ENCODE measurements at places on chromosomes 4 and X.
A peak's percentile ranks its signal among the peaks of the same experiment; 100 is the strongest.

GRCh38 chrX:68842781-68843581 is 14.2 kb downstream of the EFNB1 start:
- no peak for DNase-seq

DNA sequence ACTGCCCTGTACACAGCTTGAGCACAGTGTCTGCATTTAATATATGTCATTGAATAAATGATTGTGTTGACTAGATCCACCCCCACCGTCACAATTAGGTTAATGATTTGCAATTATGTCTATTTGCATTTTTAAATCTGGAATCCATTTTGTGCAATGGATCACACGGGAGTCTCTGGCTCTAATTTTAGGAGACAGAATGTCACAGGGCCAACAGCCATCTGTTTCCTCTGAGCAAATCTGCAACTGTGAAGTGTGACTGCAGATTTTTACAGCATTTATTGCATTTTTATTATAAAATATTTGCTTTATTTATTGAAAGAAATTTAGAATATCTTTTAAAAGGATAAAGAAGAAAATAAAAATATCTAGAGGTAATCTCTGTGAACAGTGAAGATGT is 316.8 kb downstream of the HS3ST1 start:
- no peak for DNase-seq

DNA sequence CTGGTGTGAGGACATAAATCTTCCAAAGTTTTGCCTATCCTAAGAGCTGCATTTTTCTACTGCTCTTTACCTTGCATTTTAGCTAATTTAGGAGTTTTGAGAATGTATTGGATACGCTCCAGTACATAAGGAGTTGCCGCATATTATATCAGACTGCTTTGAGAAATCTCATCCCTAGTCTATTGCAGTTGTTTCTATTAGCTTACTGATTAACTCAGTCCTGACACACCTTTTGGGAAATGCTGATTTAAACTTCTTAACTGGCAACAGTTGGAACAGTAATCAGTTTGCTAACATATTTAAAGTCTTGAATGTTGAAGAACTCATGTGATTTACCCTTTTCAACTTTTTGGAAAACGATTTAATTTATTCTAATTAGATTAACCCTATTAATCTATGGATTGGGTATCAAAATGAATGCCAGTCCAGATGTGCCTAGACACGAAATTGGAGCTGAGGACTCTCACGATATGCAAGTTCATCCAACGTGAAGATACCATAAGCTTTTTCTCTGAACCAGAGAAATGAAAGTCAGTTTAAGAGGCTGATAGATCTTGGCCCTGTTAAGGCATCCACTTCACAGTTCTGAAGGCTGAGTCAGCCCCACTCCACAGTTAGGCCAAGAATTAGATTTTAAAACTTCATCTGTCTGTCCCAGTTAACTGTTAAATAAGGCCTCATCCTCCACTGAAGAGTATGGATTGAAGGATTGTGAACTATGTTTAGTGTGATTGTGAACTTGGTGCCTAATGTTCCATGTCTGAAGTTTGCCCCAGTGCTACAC is 90.0 kb downstream of the MAOA start:
- DNase-seq = no peak

- no peak for DNase-seq
Observed at GRCh38 chr4:111512081-111512783, 633.0 kb upstream of the FAM241A start.

- DNase-seq = no peak
Observed at GRCh38 chr4:72063726-72064125, 31.9 kb downstream of the NPFFR2 start.

DNA sequence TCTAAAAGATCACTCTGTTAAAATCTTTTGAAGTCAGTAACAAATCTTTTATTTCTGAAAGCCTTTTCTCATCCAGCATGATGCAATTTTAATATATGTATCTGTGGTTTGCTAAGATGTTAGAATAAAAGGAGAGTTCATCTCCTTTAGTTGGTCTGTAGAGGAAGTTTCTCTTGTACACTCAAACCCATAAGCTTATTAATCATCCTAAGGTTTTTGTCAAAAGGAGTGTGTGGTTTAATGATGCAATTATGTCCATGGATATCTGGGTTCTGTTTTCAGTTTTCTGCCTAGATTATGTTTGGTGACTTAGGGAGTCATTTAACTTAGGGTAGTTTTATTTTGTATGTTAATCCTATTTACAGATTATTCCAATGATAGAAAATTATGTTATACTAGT is 52.1 kb upstream of the NDST4 start:
- no peak for DNase-seq

DNA sequence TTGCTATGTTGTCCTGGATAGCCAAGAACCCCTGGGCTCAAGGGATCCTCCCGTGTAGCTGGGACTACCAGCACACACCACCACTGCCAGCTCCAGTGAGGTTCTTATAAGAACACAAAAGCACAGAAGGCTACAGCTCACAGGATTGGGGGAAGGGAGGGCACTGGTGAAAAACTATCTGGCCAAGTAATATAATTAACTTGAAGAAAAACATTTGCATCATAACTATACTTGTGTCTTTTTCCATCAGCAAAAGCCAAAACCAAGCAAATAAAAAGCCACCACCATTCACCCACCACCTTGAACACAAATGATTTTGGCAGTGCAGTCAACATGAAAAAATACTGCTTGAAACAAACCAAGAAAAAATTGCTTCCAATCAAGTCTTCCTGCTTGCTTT is 188.2 kb downstream of the MAML3 start:
- DNase-seq = no peak

- no peak for DNase-seq
Observed at GRCh38 chr4:186227221-186227620, at the start of gene KLKB1. KLKB1 (plus strand) TSS chr4:186227507; CDS start chr4:186228196, 689 bp downstream.

DNA sequence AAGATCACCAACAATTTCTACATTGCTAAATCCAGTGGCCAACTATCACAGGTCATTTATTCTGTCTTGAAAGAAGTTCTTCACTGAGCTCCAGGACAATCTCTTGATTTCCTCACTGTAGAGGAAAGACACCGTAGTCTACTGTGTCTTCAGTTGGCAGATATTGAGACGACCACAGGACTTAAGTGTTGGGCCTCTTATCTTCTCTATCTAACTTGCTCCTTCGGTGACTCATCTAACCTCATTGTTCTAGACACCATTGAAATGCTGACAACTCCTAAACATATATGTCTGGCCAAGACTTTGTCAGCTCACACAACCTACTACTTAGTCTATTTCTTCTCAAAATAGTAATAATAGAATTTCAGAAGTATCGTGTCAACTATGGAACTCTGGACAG is 425.8 kb downstream of the ARAP2 start:
- DNase-seq = no peak

DNA sequence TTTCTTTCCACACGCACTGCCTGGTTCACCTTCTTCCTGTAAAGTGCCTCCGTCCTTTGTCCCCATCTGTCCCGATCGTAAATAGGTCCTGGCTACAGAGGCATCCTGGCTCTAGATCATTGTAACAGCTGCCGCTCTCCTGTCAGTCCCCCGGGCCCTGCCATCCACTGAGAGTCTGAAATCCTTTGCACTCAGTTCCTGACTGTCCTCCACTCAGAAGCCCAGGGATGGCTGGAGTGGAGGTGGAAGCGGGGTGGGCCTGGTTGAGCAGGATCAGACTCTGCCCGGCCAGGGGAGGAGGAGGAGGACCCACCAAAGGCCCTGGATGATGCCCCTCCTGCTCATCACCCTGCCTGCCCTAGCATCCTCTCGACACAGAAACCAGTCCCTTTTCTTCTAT is 29.8 kb downstream of the PIGG start:
- DNase-seq = no peak

- DNase-seq = peak; percentile 73
Observed at GRCh38 chr4:124262211-124263179, 450.0 kb downstream of the ANKRD50 start.

- DNase-seq = no peak
Observed at GRCh38 chrX:31356275-31357212, 284.7 kb upstream of the FTHL17 start.
